ENCODE measurements at places on chromosomes 3 and 15. TPM values are rescaled to one million over a fixed set of nuclear protein-coding genes. Genes with fewer than 3 reads are reported as not detected.

GRCh38 chr3:32239307-32240158, 1.1 kb downstream of the CMTM8 start:
- peak; percentile 67 for DNase-seq

GRCh38 chr15:72534523-72534922, 60.4 kb downstream of the ARIH1 start:
- DNase-seq: no peak

DNA sequence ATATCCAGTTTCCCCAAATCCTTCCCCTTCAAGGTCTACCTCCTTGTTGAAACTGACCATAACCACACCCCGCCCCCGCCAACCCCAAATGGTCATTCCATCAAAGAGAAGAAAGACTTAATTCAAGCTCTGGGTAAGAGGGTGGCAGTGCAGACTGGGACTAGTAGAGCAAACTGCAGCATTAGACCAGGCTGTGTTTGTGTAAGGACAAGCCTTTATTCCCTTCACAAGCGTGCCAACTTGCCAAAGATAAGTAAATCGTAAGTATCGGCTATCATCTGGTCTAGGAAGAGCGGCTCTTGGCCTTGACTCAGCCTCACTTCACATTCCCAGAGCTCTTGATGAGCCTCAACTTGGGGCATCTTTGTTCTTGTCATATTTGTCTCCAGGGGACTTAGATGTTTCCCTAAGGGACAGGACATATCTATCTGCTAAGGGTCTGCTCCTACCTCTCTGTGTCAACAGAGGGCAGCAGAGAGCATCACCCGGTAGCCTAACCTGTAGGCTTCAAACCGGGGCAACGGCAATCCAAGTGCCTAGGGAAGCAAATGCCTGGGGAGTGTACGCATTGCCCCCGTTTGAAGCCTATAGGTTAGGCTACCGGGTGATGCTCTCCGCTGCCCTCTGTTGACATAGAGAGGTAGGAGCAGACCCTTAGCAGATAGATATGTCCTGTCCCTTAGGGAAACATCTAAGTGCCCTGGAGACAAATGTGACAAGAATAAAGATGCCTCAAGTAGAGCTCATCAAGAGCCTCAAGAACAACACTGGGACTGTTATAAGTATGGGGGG, 8.9 kb upstream of the MAP3K13 start:
- DNase-seq: peak; percentile 83

GRCh38 chr3:14396031-14396692, 6.2 kb upstream of the SLC6A6 start:
- no peak for DNase-seq

GRCh38 chr15:66014635-66015182, 145.4 kb downstream of the RAB11A start:
- no peak for DNase-seq

- no peak for DNase-seq
Observed at GRCh38 chr15:56798639-56799038, 65.3 kb upstream of the ZNF280D start.

- no peak for DNase-seq
Observed at GRCh38 chr15:56056626-56057025, 63.2 kb upstream of the NEDD4 start.

- DNase-seq: no peak
Observed at GRCh38 chr15:59330649-59331048, 42.0 kb downstream of the MYO1E start.

DNA sequence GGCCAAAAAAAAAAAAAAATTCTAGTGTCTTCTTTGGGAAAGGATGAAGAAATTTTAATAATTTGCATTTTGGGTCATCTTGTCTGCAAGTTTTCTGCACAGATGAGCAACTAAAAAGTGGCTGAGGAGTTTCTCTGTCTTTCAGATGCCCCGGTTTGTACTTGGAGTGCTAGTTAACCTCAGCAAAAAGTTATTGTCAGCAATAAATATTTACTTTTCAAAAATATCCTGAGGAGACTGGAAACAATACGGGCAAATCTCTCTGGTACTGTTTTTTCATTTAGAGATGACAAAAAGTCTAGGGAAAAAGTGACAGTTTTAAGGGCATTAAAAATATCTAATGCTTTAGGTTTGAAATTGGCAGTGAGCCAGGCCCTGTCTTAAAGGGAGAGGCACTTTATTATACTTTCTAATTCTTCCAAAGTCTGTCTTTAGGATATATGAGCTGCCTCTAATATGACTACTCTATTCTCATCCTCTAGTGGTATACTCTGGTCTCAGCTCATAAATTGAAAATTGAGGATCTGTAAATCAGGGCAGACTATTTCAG, 436.0 kb upstream of the NR2F2 start:
- no peak for DNase-seq

- DNase-seq: peak; percentile 91
Observed at GRCh38 chr15:72783640-72784455, at the start of gene ADPGK. Gene ADPGK, minus strand, starts transcription at chr15:72783758. Its CDS starts 67 bp downstream, at chr15:72783691.

- no peak for DNase-seq
Observed at GRCh38 chr3:143109861-143110260, 9.7 kb upstream of the CHST2 start.

GRCh38 chr15:48862705-48863104, 15.2 kb upstream of the EID1 start:
- DNase-seq: no peak

DNA sequence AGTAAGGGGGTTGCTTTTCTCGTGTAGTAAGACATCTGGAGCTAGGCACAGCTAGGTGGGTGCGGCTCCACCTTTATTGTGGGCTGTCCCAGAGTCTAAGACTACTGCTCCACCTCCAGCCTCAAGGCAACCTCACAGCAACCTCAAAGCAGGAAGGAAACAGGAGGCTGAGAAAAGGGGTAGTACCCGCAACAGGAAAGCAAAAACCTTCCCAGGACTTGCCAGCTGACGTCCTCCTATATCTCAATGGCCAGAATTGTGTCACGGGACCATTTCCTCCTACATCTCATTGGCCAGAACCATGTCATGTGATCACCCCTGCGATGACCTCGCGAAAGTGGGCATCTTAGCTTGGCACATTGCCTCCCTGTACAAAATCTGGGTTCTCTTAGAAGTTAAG, 4.3 kb upstream of the GPR160 start:
- peak; percentile 55 for DNase-seq

- no peak for DNase-seq
Observed at GRCh38 chr3:151383956-151384355, 597 bp downstream of the P2RY12 start.

DNA sequence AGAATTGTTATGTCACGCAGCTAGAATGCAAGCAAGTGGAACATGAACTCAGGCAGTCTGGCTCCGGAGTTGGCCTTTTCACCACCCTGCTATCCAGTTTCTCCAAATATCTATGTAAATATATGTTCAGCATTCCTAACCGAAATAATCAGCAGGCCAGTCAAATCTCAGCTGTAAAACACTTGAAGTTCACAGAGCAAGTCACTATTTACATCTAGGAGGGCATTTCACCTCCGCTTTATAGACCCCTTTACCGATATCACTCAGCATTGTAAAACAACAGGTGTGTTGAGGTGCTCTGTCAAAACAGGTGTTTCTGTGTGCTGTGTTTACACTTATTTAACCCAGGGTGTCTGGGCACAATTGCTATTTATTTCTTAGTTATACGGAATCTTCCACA, 12.2 kb upstream of the HES1 start:
- peak; percentile 55 for DNase-seq

DNA sequence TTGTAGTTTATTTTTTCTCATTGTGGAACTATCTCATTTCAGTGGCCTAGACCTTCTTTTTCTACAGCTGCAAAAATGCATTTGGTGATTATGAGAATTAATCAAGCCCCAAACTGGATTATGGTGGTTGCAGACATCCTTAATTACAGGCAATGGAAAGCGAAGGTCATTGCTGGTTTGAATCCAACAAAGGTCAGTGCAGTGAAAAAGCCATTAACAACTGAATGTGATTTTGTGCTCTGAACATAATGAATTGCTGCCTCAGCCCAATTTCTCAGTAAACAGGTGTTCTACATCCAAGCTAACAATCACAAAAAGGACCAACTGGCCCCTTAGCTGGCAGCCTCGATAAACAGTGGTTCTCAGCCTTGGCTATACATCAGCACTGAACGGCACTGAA, 260.1 kb upstream of the DPPA4 start:
- no peak for DNase-seq

MTFMT gene
- 25.9 TPM for total RNA-seq

XCR1 gene
- total RNA-seq: 0.17 TPM

RHOV gene
- 18.6 TPM for total RNA-seq

FANCD2 gene
- total RNA-seq: 6.9 TPM

TOPBP1 gene
- total RNA-seq: 21.7 TPM

IL17RB gene
- total RNA-seq: 25.7 TPM

FOXL2 gene
- total RNA-seq: 0.07 TPM

CRABP1 gene
- total RNA-seq: 1.5 TPM

ACP3 gene
- total RNA-seq: 23.5 TPM

ARMC8 gene
- total RNA-seq: 35.0 TPM

NMNAT3 gene
- 4.6 TPM for total RNA-seq

SCG3 gene
- total RNA-seq: 2.0 TPM

FGF12 gene
- 0.25 TPM for total RNA-seq

Measured in colonic mucosa (tissue), 4 donors.